ENCODE measurements at places on chromosomes 2 and 18.

DNA sequence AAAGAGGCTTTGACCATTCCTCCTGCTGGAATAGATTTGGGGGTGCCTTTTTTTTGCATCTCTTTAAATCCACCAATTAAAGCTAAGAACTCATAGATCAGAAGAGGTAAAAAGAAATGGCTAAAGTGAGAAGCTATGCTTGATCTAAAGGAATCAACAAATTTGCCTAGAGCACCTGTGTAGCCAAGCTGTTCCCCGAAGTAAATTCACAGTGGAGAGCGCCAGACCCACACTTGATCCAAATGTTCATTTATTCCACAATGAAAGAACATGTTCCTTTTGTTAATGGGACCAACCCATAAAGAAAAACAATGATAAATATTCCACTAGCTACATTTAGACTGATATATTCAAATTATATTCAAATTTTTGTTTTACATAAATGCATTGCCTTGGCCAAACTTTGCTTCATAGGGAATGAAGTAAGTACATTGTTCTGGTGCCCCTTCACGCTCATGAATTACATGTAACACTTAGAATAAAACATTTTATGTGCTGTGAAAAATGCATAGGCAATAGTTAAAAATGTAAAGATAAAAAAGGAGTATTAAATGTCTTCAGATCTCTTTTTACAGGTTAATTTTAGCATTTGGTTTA is 167.4 kb downstream of the PKP4 start:
- DNase-seq = no peak

DNA sequence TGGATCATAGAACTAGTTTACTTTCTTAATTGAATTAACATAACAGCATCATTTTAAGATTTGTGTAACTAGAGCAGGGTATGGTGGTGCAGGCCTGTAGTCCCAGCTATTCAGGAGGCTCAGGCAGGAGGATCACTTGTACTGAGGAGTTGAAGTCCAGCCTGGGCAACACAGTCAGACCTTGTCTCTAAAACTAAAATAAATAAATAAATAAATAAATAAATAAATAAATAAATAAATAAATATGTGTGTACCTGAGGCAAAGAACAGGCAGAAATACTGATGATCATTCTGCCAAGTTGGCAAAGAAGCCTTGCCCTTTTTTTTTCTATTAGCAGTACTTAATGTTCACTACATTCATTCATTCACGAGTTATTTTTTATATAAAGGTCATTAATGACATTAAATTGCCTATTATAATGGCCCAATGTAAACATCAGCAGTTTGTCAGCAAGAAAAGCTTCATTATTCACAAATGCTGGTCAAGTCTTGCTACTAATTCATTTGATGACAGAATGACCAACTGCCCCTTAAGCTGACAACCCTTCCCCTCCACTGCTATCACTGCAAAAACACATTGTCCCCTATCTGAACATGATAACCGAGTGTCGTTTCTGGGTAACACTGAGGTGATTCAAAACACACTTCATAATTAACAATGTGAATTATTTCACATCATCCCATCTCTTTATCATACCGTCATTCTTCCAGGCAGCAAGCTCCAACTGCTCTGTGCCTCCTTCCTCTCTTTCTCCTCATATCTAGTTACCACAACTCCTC is 39.0 kb downstream of the ARL5A start:
- no peak for DNase-seq

- DNase-seq = no peak
Observed at GRCh38 chr18:79770501-79770815, 27.3 kb upstream of the KCNG2 start.

DNA sequence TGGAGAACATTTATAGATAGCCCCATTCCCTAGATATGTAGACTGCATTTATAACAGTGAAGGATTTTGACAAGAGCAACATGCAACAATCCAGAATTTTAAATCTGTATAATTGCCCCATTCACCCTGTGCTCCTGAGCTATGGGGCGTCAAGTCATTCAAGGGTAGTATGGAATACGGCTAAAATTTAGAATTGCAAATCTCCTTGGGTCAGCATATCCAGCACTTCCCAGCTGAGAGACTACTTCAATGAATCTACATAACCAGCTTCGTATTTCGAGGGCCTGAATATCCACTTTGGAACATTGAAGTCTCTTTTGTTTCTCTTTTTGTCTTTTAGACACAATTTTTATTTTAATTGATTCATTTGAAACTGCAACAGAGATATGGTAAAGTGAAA is 28.4 kb upstream of the ACVR1C start:
- no peak for DNase-seq

DNA sequence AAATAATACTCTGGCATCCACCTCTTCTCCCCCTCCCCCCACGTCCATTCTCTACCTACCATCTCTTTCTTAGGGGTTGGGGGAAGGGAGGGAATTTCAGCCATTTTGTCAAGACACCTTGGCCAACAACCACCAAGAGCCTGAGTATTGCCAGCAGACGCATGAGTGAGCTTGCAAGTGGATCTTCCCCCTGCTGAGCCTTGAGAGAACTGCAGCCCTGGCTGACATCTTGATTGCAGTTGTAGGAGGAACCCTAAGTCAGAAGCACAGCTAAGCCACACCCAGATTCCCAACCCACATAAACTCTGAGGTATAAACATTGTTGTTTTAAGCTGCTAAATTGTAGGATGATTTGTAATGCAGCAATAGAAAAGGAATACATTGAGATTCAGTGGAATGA is 165.6 kb downstream of the TMEFF2 start:
- DNase-seq = no peak

DNA sequence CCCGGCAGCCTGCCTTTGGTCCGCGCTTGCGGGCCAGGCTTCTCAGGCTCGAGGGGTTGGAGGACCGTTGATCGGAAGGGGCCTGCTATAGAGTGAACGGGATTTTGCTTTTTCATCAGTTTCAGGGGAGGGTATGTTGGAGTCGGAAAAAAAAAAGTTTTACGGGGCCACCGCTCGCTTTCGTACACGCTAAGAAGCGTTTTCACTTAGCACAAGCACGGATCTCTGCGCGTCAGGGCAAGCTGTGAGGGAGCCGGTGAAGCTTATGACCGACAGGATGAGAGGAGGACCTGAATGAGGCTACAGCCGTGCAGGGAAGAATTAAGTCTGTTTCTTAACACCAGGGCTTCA is 443 bp downstream of the CPSF3 start:
- DNase-seq = peak; percentile 22

GRCh38 chr2:3160751-3161330 is 216.8 kb downstream of the EIPR1 start:
- DNase-seq = no peak

GRCh38 chr2:120486946-120487345 is 141.0 kb downstream of the INHBB start:
- peak; percentile 40 for DNase-seq

DNA sequence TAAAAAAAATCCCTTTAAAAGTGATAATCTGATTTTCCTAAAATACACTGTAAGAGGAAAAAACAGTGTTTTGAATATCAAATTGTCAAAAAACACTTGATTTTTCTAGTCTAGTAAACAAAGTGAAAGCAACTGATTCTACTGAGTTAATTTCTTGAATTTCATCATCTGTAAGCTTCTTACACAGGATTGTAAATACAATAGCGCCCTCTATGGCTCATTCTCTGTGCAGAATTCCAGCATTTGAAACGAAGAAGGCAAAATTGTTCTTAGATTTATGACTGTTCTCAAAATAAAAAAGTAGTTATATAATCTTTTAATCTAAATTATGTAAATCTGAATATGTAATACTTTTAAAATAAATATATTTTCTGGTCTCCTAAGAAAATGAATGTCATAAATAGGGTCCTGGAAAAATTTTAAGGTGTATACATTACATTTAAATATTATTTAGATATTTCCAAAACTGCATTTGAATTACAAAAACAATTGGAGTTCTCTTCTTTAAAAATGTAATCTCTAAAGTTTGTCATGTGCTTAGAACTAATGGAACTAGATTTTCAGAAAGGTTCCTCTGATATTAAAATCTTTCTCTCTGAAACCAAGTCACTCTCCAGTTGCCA is 176.9 kb upstream of the MC4R start:
- peak; percentile 85 for DNase-seq

DNA sequence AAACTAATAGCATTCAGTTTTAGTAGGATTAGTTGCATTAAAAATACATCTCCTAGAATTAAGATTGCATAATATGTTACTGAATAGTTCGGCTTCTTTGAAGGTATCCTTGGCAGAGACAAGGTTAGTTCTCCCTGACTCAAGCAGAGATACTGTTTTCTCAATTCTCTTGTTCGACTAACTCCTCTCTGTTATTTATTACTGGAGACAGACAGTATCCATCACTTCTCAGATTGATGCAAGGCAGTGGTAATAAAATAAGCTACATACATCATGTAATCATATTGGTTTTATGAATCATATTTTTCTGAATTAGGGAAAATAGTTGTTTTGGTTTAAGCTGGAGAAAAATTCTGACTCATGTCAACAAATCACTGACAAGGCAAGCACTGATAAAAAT is 134.8 kb downstream of the SLC8A1 start:
- DNase-seq = peak; percentile 17

- DNase-seq = no peak
Observed at GRCh38 chr2:238722883-238723282, 125.0 kb upstream of the TWIST2 start.

DNA sequence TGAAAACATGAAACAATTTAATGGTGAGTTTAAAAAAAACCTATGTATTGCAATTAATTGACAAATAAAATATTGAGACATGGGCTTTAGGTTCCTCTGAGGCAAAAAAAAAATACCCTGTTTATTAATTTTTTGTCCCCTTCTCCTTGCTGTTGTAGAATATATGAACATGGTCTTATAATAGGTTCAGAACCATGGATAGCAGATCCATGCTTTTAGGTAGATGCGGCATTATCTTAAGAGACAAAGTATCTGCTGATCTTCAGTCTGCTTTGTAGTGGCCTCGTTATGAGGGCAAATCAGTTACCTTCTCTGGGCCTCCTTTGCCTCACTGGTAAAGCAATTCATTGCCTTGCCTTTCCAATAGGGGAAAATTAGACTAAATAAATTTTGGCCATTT is 850.7 kb downstream of the NRXN1 start:
- no peak for DNase-seq

DNA sequence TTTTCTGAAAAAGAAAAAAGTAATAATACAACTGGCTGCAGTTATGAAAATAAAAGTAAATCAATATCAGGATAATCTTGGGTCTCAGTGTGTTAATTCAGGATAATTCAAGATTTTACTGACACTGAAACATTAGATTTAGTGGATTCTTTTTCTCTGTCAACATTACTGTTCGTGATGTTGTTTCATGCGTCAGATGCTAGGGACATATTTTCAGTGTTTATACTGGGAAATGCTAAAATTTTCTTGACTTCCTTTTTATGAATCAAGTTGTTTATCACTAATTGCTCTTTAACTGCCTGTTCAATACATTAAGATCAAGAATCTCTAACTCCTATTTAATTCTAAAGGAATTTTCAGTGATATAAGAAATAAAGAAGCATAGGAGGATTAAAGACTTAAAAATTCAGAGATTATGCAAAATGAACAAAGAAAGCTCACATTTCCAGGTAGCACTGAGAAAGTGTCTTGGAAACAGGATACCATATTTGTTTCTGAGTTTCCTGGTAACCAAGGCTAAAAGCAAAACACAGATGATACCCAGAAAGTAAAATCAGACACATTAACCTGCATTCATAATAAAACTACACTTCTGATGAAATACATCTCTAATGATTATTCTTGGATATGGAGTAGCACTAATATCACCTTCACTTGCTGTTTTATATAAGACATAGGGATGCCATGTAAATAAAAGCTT is 174.0 kb downstream of the ARL4C start:
- no peak for DNase-seq

DNA sequence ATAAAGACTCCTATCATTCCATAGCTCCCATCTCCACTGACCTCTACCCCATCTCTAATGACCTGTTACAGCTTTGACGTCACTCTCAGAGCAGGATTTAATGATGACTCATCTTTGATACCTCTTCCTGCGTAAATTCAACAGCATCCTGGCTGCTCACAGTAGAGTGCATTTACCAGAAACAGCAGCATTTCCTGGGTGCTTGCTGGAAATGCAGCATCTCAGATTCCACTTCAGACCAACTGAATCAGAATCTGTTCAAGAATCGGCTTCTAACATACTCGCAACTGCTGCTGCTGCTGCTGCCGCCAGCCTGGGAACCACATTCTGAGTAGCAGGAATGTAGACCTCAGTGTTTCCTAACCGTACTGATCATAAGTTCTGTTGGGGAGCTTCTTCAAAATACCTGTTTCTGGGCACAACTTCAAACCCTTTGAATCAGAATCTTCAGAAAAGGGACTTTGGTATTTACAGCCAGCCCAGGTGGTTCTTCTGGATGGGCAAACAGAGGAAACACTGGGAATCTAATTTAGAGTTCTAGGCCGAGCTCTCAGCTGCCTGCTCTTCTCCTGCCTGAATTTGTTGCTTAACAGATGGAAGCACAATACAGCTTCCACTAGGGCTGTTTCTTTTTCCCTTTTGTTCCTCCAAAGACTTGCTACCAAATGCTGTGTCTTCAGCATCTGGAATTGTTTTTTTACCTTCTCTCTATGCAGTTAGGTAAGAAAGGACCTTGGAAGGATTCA is 241.4 kb downstream of the NCKAP5 start:
- peak; percentile 54 for DNase-seq

DNA sequence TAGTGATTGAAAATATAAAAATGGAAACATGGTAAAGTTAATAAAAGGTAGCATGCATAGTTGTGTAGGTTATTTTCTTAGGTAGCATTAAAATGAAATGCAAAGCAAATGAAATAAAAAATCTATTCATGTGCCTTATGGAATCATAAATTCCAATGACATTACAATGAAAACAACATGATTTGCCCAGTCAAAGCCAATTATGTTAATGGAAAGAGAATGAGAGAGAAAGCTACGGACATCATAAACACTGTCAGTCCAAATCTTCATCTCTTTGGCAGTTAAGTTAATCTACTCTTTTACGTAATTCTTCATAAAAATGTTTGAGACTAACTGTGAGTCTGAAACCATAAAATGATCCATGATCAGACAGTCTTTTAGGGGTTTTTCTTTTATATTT is 636.7 kb upstream of the SYT4 start:
- no peak for DNase-seq

GRCh38 chr18:11826836-11827235 is 24.4 kb upstream of the CHMP1B start:
- DNase-seq = no peak

- DNase-seq = peak; percentile 62
Observed at GRCh38 chr2:25215948-25216679, 47.7 kb upstream of the POMC start.

DNA sequence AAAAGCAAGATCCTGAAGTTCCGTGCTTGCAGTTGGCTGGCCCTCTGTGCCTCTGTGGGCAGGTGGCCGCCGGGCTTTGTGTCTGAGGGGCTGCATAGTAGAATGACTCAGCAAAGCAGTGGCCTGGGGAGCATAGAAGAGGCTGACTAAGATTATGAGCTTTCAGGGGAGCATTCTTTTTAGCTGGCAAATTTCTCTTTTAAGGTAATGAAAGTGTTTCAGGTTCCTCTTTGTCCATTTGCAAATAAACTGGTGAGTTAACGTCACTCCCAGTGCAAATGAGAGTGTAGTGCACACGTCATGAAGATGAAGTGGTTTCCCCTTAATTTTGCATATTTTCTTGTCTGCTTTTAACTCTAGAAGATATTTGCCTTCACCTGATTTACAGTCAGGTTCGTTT is 98.6 kb downstream of the BCL2L11 start:
- no peak for DNase-seq

Data from AG10803 (cell line).